ENCODE measurements at places on chromosomes 2 and 18. TPM values are rescaled to one million over a fixed set of nuclear protein-coding genes. Genes with fewer than 3 reads are reported as not detected.
A peak's percentile ranks its signal among the peaks of the same experiment; 100 is the strongest.

REL gene
- 42.7 TPM for total RNA-seq

- peaks cover 2% of the 10 kb centered on the region for H3K27me3 ChIP-seq
- no peak overlapping the region for H3K4me3 ChIP-seq
- H3K36me3 ChIP-seq: no peaks in the 10 kb centered on the region
- DNase-seq: no peak
- no peaks in the 10 kb centered on the region for H3K4me1 ChIP-seq
- no peak overlapping the region for H3K27ac ChIP-seq
These were observed 49.3 kb upstream of the ROCK2 start for GRCh38 chr2:11393711-11394236.

CDCA7 gene
- 80.4 TPM for total RNA-seq

MTERF4 gene
- total RNA-seq: 34.5 TPM

DNA sequence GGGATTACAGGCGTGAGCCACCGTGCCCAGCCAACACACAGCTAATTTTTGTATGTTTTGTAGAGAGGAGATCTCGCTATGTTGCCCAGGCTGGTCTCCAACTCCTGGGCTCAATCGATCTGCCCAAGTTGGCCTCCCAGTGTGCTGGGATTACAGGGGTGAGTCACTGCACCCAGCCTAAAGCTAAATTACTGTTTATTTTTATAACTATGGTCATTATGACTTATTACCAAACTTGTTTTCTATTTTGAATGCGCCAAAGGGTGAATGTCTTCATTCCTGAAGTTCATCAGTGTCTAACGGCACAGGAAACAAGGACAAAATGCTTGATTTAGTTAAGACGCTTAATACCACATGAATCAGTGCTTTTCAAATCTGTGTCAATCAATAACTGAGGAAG lies 38.9 kb upstream of the GREB1L start:
- H3K27ac ChIP-seq: no peak overlapping the region
- no peak overlapping the region for H3K4me3 ChIP-seq
- H3K36me3 ChIP-seq: no peaks in the 10 kb centered on the region

DNA sequence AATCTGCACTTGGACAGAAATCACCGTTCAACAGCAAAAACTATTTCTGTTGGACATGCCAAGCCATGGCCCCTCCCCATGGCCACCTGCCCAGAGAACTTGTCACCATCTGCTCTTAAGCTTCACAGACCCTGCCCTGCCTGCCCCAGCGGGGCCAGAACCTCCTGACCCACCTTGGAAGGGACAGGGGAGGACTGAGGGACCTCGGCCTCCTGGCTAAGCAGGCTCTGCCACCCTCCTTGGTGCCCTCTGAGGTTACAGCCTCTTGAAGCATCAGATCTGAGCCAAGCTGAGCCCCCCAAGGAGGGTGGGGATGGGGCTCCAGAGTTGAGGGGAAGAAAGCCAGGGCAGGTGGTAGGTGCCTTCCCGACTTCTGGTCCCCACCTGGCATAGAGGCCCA lies 6.5 kb downstream of the TEX261 start:
- no peak overlapping the region for H3K27ac ChIP-seq
- no peak for DNase-seq
- no peak overlapping the region for H3K4me3 ChIP-seq
- peaks cover 24% of the 10 kb centered on the region for H3K4me1 ChIP-seq
- H3K36me3 ChIP-seq: peaks cover 33% of the 10 kb centered on the region
- H3K27me3 ChIP-seq: no peaks in the 10 kb centered on the region

SGO2 gene
- total RNA-seq: 56.7 TPM

DNA sequence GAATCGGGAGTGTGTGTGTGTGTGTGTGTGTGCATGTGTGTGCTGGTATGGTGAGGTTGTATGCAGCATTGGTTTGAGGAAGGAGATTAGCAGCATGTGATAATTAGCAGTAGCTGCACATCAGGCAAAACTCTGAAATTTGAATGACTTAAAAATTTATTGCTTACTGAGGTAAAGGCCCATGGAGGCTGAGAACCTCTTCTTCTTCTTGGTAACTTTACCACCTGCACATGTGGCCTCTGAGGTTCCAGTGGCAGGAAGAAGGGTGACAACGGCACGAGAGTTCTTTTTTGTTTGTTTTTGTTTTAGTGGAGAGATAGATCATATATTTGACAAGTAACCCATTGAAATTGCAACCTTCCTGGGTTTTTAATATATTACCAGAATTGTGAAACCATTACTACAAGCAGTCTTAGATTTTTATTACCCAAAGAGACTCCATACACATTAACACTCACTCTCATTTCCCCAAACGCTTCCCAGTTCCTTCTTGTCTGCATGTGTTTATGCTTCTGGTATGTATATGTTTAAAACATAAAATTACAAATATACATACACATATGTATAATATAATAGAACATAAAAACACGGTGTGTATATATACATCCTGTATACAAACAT lies 292.1 kb downstream of the PTGR3 start:
- no peak overlapping the region for H3K27ac ChIP-seq
- no peak for DNase-seq
- peaks cover 8% of the 10 kb centered on the region for H3K36me3 ChIP-seq
- no peak overlapping the region for H3K4me3 ChIP-seq
- no peaks in the 10 kb centered on the region for H3K4me1 ChIP-seq

- H3K27ac ChIP-seq: no peak overlapping the region
- H3K27me3 ChIP-seq: peaks cover 2% of the 10 kb centered on the region
- H3K36me3 ChIP-seq: no peaks in the 10 kb centered on the region
- H3K4me3 ChIP-seq: no peak overlapping the region
- DNase-seq: no peak
These were observed 182.1 kb upstream of the ZEB2 start for GRCh38 chr2:144702051-144702450.

PLEKHH2 gene
- total RNA-seq: 1.5 TPM

DNA sequence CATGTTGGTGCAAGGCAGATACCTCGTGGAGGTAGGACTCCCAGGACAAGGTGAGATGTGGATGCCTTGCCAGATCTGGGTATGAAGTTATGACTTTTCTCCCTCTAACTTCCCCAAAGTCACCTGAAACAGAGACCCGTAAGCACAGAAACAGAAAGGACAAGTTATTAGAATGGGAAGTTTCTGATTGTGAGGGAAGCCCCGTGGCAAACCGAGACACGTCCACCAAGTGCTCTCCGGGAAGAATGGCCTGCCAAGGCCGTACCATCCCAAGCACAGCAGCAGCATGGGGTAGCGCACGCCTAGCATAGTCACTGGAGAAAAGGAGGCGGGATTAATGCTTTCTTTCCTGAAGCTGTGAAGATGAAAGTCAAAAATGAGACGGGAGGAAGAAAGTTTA lies 110.6 kb downstream of the ZNF532 start:
- H3K4me3 ChIP-seq: no peak overlapping the region
- no peak for DNase-seq
- no peak overlapping the region for H3K27ac ChIP-seq
- H3K4me1 ChIP-seq: no peaks in the 10 kb centered on the region
- peaks cover 3% of the 10 kb centered on the region for H3K36me3 ChIP-seq

KLHL41 gene
- total RNA-seq: 0.46 TPM

DNA sequence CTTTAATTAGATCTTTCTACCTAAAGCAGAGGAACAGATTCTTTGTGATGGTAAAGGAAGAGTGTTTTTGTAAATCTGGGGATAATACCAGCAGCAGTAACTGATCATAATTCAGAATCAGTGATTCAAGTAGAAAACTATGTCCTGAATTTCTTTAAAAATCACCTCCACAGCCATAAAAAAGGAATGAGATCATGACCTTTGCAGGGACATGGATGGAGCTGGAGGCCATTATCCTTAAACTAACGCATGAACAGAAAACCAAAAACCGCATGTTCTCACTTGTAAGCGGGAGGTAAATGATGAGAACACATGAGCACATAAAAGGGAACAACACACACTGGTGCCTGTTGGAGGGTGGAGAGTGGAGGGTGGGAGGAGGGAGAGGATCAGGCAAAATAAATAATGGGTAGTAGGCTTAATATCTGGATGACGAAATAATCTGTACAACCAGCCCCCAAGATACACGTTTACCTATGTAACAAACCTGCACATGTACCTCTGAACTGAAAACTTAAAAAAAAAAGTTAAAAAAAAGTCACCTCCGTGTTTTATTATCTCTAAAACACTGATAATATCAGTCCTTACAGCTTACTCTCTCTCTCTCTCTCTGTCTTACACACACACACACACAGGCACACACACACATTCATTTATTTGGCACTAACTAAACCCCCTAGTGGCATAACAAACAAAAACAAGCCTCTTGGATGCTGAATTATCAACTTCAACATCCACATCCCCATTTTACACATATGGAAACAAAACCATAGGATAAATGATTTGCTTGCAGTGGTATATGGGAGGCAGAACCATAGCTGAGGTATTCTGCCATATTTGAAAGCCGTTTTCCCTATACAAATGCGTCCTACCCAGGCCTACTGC lies 1.4 kb downstream of the TM4SF20 start:
- H3K36me3 ChIP-seq: no peaks in the 10 kb centered on the region
- no peak overlapping the region for H3K4me3 ChIP-seq
- DNase-seq: no peak
- H3K27ac ChIP-seq: no peak overlapping the region
- H3K27me3 ChIP-seq: peaks cover 2% of the 10 kb centered on the region
- H3K4me1 ChIP-seq: peaks cover 26% of the 10 kb centered on the region

DNA sequence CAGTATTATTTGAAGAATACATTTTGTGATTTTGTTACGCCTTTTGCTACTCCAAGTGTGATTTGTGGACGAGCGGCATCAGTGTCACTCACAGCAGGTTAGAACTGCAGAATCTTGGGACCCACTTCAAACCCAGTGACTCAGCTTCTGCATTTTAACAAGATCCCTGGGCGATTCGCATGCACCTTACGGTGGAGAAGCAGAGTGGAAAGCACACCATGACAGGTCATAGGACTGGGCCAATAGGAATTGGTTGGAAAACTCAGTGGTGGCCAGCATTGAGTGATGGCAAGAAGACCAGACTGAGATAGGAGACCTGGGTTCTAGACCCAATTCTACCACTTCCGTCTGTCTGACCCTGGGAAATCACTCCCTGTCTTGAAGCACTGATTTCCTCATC lies 26.3 kb downstream of the CTLA4 start:
- H3K4me1 ChIP-seq: peaks cover 80% of the 10 kb centered on the region
- no peak for DNase-seq
- peak overlapping the region; percentile 78 for H3K27ac ChIP-seq
- H3K27me3 ChIP-seq: peaks cover 2% of the 10 kb centered on the region
- H3K4me3 ChIP-seq: no peak overlapping the region
- H3K36me3 ChIP-seq: no peaks in the 10 kb centered on the region

DNA sequence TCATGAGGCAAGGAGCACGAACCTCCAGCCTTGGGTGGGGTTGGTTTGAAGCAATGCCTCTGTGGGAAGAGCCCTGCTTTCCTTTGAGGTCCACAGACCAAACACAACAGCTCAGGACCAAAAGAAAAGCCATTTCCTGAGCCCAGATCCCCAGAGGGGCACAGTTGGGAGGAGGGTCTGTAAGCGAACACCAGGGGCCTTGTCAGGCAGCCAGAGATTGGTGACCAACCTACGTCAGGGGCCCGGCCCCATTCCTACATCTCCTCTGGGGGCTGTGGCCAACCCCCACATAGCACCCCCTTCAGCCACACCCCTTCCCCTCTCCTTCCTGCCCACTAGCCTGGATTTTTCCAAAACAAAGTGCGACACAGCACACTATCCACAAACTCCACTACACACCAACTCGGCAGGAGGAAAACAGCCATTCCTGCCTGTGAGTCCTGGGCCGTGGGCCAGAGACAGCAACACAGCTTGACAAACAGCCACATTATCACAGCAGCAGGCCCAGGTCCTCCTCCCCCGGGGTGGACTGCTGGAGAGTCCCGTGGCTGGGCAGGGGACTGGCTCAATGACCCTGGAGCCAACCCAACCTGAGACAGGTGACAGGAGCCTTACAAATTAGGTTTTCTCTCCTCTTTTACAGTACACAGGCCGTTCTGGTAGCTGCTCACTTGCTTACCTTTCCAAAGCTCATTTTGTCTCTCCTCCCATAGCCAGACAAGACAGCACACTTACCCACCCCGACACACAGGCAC lies 98.8 kb downstream of the TNS1 start:
- no peak overlapping the region for H3K27ac ChIP-seq
- no peaks in the 10 kb centered on the region for H3K36me3 ChIP-seq
- H3K4me1 ChIP-seq: peaks cover 6% of the 10 kb centered on the region
- DNase-seq: no peak
- H3K4me3 ChIP-seq: no peak overlapping the region
- H3K27me3 ChIP-seq: peaks cover 22% of the 10 kb centered on the region

- peaks cover 72% of the 10 kb centered on the region for H3K4me1 ChIP-seq
- DNase-seq: peak; percentile 68
- no peaks in the 10 kb centered on the region for H3K27me3 ChIP-seq
- H3K27ac ChIP-seq: peak overlapping the region; percentile 31
- H3K4me3 ChIP-seq: no peak overlapping the region
- H3K36me3 ChIP-seq: peaks cover 59% of the 10 kb centered on the region
These were observed 19.5 kb downstream of the WIPF1 start for GRCh38 chr2:174577967-174578589.

- no peak for DNase-seq
- H3K27ac ChIP-seq: no peak overlapping the region
- no peak overlapping the region for H3K4me3 ChIP-seq
- no peaks in the 10 kb centered on the region for H3K36me3 ChIP-seq
- H3K27me3 ChIP-seq: peaks cover 2% of the 10 kb centered on the region
These were observed 222.3 kb downstream of the ALK start for GRCh38 chr2:29699045-29699444.

Data from activated CD4-positive, alpha-beta T cell treated with anti-CD3 and anti-CD28 coated beads for 36 hours (primary cell).